Uterus (tissue), 4 donors: ENCODE measurements at places on chromosomes 1 and 21. TPM values are rescaled to one million over a fixed set of nuclear protein-coding genes. Genes with fewer than 3 reads are reported as not detected.

GRCh38 chr21:41950941-41951351 is 2.9 kb downstream of the C2CD2 start:
- no peaks in the 10 kb centered on the region for H3K36me3 ChIP-seq
- H3K4me3 ChIP-seq: no peak overlapping the region
- no peak for DNase-seq
- H3K27me3 ChIP-seq: no peaks in the 10 kb centered on the region
- H3K27ac ChIP-seq: no peak overlapping the region
- H3K4me1 ChIP-seq: peaks cover 8% of the 10 kb centered on the region

DNA sequence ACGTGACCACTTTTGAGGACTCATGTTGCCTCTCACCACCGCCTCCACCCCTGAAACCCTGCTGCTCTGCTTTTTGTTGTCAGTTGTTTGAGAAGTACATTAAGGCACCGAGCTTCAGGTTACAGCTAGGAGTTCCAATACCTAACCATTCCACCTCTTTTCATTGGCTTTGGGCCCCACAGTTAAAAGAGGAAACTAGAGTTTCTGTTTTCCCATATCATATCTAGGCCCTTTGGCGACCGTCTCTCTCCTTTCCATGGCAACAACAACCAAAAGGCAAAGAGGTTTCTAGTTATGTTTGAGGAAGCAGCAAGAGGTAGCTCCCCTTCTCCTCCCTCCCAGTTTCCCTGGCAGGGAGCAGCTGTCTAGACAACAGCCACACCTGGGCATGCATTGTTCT is 5.9 kb downstream of the ANKRD35 start:
- DNase-seq: no peak
- H3K36me3 ChIP-seq: no peaks in the 10 kb centered on the region
- no peaks in the 10 kb centered on the region for H3K27me3 ChIP-seq
- no peak overlapping the region for H3K27ac ChIP-seq
- H3K4me3 ChIP-seq: no peak overlapping the region

DNA sequence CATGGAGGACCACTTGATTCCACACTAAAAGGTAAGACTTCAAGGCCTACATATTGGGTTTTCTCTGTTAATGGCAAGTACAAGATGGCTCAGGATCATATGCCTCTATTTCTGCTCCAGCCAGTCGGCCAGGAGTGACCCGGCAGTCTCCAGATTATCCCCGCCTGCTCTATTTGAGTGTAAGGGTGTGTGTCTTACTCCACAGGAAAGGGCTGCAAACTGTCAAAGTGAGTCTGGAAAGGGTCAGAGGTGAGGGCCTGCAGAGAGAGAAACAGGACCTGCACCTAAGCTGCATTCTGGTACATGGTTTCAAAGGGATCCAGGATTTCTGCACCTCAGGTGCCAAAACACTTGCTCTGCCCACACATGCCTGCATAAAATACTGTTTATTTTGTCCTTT is 9.2 kb downstream of the ZNF692 start:
- H3K27ac ChIP-seq: no peak overlapping the region
- H3K36me3 ChIP-seq: no peaks in the 10 kb centered on the region
- no peak for DNase-seq
- no peaks in the 10 kb centered on the region for H3K4me1 ChIP-seq
- H3K27me3 ChIP-seq: no peaks in the 10 kb centered on the region
- no peak overlapping the region for H3K4me3 ChIP-seq

DNA sequence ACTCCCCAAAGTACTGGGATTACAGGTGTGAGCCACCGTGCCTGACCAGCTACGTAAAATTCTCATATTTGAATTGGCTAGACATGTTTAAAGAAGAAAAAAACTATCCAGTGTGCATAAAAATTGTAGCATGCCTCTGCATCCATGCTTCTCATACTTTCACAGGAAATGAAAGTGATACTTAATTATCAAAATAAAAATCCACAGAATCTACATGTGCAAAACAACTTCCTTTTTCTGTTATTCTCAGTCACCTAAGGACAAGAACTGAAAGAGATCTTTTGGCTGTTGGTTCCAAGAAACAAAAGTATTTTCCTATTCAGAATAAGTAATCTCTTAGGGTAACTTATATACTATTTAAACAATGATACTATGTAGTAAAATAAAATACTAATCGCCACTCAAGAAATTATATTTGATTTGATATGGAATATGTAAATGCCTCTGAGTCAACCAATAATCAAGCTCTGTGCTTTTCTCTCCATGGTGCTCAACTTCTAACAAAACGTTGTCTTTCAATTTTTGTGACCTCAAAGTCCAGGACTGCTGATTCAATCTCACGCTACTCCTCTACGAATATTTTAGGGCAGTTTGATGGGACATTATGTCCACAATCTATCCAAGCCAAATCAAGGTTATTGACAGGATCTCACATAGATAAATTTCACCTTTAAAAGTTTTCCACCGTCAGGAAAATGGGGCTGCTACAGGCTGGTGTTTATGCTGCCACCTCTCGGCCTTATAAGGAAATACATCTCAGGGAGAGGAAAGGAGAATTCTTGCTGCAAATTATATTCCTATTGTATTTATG is 102.7 kb downstream of the ZNF281 start:
- no peak for DNase-seq
- H3K27ac ChIP-seq: no peak overlapping the region
- no peak overlapping the region for H3K4me3 ChIP-seq
- H3K27me3 ChIP-seq: no peaks in the 10 kb centered on the region
- no peaks in the 10 kb centered on the region for H3K36me3 ChIP-seq

The AMY2A gene
- total RNA-seq: 0.27 TPM

The OR6N1 gene
- total RNA-seq: not detected
